ENCODE measurements at places on chromosomes 7 and 10.

- DNase-seq = no peak
These were observed 47.9 kb upstream of the DOCK1 start for GRCh38 chr10:126857178-126857806.

DNA sequence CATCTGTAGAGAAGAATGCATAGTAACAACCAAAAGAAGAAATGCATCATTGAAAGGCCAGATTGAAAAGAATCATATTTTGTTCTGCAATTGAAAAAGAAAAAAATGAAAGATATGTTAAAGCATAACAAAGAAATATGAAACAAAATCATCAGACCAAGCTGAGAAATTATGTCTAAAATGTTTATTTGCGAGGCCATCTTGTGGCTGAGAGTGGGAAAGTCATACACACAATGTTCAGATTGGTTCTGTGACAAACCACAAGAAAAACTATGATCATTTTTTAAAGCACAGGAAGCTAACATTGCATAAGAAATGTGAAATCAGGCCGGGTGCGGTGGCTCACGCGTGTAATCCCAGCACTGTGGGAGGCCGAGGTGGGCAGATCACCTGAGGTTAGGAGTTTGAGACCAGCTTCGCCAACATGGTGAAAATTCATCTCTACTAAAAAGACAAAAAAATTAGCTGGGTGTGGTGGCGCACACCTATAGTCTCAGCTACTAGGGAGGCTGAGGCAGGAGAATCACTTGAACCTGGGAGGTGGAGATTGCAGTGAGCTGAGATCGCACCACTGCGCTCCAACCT lies 36.6 kb downstream of the ABCB5 start:
- DNase-seq = peak; percentile 3

DNA sequence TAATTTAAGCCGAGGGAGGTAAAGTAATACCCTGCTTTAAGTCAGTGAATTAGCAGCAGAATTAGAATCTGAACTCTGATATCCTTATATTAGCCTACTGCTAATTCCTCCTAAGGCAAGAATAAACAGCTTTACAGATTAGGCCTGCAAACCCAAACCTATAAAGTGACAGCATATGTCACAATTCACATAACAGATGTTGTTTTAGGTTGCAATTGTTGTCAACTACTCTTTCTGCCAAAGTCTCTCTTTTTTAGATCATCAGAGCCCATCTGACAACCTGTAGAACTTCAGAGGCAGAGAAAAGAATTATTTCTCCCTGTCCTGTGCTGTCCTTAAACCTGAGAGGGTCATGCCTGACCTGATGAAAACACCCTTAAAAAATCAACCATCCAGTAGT lies 167.2 kb downstream of the PRKG1 start:
- no peak for DNase-seq

GRCh38 chr7:84331616-84332015 lies 137.0 kb upstream of the SEMA3A start:
- no peak for DNase-seq

- DNase-seq = no peak
These were observed 732 bp downstream of the CPVL start for GRCh38 chr7:29145553-29146056.

DNA sequence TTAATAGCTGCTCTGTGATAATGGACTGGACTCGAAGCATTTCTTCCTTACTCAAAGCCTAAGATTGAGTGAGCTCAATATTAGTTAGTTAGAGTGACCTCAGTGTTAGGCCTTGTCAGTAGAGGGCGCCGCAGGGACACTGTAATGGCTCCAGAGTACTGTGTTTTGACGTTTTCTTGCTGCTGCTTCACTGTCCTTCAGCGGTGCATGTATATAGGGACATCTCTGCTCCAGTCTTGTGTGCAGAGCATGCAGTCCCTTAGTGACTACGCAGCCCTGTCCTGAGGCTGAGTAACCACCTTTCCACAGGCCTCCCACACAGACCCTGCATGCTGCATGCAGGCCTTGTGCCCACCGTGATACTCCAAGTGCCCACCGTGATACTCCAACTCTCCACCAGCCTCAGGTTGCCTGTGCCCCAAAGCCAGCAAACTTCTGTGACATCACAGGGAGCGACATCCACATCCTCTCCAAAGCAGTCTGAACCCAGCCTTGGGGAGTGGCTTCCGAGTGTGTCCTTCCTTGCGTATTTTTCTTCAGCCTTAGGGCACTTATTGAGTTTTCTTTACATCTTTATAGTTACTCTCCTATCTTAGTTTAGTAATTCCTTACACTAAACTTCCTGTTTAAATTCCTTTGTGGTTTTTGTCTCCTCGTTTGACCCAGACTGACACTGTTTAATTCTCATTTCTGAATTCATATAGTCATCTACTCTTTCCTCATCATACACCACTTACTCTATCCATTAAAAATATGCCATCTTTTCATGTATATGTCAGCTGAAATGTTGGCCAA lies 118.2 kb downstream of the JAZF1 start:
- DNase-seq = peak; percentile 84

GRCh38 chr10:51433949-51434475 lies 265.4 kb downstream of the CSTF2T start:
- no peak for DNase-seq

DNA sequence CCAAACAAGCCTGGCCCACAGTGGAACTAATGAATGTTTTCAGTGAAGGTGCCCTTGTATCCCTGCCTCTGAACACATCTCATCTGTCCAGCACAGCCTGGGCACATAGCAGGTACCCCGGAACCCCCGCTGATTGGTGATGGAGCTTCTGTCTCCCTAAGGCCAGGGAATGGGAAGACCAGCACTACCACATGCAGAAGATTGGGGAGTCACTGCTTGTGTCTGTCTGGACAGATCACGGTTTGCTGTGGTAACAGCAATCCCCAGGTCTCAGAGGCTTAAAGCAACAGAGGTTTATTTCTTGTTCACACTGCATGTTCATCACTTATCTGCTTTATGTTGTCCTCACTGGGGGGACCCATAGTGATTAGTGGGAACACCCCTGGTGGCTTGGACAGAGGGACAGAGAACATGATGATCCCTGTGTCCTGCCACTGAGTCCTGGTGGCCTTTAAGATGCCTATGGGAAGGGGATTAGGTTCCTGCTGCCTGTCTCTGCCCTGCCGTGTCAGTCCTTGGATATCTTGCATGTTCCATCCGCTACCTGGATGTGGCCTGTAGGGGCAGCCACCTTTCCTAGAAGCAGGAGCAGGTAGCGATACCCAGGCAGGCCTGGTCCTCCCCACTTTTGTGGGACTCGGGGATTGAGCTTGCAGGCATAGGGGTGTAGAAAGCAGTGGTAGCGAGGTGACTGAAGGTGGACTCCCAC lies 3.6 kb downstream of the TSPAN14 start:
- peak; percentile 17 for DNase-seq

DNA sequence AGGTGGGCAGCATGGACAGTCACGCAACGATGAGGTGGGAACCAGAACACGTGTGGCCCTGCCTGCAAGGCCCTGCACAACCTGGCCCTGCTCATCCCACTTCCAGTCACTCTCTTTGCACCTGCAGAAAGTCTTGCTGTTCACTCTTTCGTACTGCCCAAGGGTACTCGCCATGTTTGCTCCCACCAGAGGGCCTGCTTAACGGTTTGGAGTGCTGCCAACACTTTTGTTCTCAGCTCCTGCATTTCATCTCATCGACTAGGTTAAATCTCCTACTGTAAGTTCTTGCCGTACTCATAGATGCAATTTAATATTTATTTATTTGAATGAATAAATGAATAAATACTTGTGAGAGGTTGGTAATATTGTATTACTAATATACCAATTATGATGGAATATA lies 315.3 kb downstream of the SDK1 start:
- DNase-seq = peak; percentile 85

- no peak for DNase-seq
These were observed 150.3 kb upstream of the NPY start for GRCh38 chr7:24133691-24134090.

DNA sequence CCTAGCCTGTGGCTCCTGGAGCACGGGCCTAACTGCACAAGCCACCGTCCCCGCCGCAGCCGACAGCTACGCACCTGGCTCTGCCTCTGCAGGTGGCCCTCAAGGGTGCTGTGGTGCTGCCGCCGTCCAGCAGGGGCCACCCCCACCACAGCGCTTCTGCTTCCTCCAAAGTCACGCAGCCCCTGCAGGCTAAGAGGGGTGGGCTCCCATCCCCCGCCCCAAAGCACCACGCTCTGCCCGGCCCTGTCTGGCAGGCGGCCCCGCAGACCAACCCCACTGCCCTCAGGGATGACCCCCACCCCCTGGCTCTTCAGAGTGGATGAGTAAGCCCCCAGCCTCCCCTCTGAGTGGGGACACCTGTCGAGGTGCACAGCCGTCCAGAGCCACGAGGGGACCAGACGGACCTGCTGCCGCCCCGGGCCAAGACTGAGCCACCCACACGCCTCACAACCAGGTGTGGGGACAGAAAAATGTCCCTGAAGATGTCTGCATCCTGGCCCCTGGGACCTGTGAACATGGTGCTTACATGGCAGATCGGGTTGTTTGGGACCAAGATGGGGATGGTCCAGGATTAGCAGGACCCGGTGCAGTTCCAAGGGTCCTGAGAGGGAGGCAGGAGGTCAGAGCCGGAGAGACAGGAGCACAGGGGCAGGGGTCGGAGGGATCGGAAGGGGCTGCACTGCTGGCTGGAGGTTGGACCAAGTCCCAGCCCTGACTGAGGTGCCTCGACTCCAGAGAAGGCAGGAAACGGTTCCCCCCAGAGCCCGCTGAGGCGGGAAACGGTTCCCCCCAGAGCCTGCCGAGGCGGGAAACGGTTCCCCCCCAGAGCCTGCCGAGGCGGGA lies 9.0 kb upstream of the ADAP1 start:
- DNase-seq = no peak

- DNase-seq = no peak
These were observed 70.4 kb downstream of the INPP5A start for GRCh38 chr10:132607961-132608495.

Data from NCI-H510A treated with DMSO at 0.1 percent for 48 hours (cell line).